ENCODE measurements at places on chromosomes 12 and 14.

- DNase-seq, result peak; percentile 91
Observed at GRCh38 chr12:6607751-6608591, 792 bp upstream of the CHD4 start.

DNA sequence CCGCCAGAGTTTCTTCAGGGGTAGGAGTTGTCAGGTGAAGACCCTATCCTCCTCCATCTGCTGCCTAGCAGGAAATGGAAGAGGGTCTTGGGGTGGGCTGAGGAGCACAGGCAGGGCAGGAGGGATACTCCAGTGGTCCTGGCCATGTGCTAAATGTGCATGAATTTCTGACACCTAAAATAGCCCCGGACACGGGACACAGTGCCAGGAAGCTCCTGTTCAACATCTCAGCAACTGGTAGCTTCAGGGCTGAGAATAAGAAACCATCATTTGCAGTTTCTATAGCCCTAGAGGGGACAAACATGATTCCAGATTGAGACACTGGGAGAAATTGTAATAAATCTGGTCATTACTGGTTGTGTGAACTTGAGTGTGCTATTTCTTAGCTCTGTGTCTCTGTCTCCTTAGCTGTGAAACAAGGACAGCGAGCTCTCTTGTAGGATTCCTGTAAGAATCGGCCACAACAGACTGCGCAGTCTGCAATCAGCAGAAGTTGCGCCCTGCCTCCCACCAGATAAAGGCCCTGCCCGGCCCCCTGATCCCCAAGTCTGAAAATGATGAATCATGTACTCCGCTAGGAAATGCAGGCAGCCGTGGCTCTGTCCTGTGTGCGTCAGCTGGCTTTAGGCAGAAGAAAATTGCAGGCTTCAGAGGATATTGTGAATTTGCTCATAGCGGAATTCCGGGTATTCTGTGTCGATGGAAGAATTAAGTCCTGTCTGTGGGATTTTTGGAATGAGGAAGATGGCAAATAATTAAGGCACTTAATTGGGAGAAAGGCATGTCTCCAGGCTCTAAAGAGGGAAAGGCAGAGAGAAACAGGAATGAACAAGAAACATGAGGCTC, 35.2 kb upstream of the MEG3 start:
- no peak for DNase-seq

DNA sequence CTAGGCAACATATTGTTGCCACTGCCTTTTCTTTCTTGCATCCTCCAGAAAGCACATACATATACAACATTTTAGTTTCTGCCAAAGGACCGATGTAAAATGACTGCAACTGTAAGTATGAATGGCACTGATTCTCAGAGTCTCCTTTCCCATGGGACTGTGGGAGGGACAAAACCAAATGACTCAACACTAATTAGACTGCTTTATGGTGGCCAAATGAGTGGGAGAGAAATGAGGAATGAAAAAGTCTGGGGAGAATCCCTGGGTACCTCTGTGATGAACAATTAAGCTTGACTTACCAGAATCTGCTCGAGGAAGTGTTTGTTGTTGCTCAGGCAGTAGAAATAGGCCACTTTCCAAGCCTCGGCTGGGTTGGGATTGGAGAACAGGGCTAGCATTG, 10.1 kb downstream of the ZFYVE26 start:
- no peak for DNase-seq

DNA sequence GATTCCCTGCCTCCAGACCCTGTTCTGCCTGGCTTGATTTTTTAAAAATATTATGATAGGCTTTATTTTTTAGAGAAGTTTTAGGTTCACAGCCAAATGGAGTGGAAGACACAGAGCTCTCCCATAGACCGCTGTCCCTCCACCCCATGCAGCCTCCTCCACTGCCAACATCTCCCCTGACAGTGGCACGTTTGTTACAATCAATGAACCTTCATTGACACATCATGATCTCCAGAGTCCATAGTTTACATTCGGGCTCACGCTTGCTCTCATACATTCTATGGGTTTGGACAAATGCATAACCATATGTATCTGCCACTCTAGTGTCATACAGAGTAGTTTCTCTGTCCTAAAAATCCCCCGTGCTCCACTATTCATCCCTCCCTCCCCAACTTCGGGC, 15.9 kb upstream of the PPP1R13B start:
- DNase-seq, result no peak

- DNase-seq, result no peak
Observed at GRCh38 chr12:94207467-94207848, 59.1 kb downstream of the PLXNC1 start.

- no peak for DNase-seq
Observed at GRCh38 chr12:20420557-20420956, 52.2 kb downstream of the PDE3A start.

- DNase-seq, result no peak
Observed at GRCh38 chr14:37579274-37579673, 15.8 kb downstream of the FOXA1 start.

DNA sequence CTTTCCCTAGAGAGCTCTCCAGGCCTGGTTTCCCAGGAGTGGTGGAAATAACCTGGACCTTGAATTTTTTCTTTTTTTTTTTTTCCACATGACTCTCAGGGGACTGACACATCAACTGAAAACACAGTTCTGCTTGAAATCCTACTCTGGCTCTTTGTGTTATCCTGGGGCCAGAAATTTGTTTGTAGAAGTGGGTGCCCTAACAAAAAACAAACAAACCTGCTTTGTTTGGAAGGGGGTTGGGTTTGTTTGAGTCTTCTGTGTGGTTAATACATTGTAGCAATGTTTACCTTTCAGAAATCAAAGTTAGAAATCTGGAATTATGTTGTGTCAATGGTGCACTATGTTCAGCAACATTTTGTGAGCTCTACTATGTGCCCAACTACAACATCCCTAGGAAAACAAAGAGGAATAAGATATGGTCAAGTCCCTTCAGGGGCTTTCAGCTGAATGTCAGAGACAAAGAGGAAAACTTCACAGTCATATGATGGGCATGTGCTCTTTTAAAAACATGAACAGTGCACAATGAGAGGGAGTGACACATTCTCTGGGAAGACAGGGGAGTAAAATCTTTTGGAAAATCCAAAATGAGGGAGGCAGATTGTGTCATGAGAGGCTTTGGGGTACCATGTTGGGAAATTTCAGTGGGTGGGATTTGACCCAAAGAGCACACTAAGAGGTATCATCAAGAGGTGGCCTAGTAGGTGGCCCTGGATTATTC, 1.5 kb upstream of the IGF1 start:
- peak; percentile 6 for DNase-seq

- no peak for DNase-seq
Observed at GRCh38 chr14:24399999-24400718, 1.4 kb downstream of the NYNRIN start.

DNA sequence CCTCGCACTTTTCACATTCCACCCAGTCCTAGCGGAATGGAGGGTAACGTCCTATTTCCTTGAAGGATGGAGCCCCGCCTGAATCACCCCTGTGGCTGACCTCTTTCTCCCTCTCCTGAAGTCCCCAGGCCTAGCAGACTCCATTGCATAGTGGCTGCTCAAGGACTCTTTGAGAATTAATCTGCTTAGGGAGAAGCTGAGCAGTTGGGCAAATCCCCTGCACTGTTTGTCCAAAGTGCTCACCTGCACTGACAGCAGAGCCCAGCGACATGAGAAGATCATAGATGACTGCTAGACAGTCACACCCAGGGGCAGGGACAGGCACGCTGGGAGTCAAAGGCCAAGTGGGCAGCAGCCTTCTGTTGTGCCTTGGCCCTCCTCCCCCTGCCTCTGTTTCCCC, 37.7 kb upstream of the DICER1 start:
- DNase-seq, result no peak

GRCh38 chr14:51400139-51400538, 160.1 kb downstream of the TMX1 start:
- DNase-seq, result no peak

GRCh38 chr14:34029921-34030334, 79.1 kb upstream of the EGLN3 start:
- DNase-seq, result no peak

GRCh38 chr12:124420996-124421674, 126.2 kb downstream of the RFLNA start:
- no peak for DNase-seq

DNA sequence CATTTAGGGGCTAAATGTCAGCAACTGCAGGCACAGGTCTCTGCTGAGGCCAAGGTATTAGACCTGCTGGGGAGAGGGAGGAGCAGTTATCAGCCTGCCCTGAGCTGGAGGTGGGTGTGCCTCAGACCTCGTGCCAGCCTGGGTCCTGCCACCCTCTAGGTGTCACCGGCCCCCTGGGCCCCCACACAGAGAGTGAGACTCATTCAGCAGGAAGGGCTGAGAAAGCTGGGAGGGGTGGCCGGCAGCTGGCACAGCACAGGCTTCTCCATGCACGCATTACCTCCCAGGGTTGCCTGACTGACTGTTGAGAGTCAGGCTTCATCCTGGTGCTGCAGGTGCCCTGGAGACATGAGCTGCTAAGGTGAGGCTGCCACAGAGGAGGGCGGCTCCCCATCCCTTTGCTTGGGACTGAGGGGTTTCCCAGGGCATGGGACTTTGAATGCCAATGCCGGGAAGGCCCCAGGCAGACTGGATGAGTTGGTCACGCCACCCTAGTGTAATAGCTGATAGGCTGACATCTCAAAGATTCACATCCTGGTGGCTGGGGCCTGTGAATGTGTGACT, 75.3 kb upstream of the C14orf180 start:
- DNase-seq, result no peak

GRCh38 chr12:18863769-18864500, 126.0 kb downstream of the CAPZA3 start:
- DNase-seq, result no peak

DNA sequence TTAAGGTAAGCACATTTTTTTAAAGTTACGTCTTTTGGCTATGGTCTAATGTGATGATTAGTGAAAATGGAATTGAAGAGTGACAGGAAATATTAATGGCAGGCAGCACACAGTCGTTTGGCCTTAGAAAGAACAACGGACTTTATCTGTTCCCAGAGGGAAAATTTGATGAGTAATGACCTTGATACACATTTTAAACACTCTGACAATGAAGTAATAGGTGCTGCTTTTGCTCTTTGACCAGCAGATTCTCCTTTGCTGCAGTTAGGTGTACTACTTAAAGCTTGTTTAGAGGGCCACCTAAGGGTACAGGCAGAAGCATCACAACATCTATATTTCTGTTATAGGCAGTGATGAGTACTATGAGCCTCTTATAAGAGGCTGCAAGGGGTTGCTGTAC, 27.1 kb upstream of the RNU6-8 start:
- DNase-seq, result no peak

DNA sequence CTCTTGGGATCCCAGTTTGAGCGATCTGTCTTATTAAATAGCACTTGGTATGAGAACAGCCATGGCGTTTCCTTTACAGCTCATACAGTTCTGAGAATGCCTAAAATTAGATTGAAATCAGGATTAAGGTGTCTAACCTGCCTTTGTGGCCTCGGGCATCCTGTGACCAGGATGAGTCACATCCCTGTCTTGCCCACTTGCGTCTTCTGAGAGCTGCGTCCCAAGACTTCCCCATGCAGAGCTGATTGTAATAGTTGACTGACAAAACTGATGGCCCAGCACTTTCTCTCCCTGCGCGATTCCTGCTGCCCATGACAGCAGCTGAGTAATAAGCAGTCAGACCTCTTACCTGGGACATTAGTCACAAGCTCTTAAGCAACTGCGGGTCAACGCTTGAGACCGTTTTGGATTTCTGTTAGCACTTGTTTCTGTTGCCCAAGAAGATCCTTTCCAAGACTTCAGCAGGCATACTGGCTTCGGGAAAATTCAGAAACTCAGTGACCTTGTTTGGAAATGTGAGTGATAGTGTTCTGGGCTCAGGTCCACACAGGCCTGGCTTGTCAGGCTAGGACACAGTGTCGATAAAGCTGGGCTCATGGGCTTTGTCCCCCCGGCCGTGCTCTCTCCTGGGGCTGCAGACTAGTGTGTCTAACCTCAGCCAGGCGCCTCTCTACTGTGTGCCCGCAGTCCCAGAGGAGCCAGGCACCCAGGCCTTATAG, 169.9 kb upstream of the HIF1A start:
- DNase-seq, result no peak

GRCh38 chr12:4506430-4506829, 32.3 kb upstream of the RAD51AP1 start:
- DNase-seq, result no peak

- no peak for DNase-seq
Observed at GRCh38 chr14:54792288-54792687, 110.3 kb downstream of the GCH1 start.

DNA sequence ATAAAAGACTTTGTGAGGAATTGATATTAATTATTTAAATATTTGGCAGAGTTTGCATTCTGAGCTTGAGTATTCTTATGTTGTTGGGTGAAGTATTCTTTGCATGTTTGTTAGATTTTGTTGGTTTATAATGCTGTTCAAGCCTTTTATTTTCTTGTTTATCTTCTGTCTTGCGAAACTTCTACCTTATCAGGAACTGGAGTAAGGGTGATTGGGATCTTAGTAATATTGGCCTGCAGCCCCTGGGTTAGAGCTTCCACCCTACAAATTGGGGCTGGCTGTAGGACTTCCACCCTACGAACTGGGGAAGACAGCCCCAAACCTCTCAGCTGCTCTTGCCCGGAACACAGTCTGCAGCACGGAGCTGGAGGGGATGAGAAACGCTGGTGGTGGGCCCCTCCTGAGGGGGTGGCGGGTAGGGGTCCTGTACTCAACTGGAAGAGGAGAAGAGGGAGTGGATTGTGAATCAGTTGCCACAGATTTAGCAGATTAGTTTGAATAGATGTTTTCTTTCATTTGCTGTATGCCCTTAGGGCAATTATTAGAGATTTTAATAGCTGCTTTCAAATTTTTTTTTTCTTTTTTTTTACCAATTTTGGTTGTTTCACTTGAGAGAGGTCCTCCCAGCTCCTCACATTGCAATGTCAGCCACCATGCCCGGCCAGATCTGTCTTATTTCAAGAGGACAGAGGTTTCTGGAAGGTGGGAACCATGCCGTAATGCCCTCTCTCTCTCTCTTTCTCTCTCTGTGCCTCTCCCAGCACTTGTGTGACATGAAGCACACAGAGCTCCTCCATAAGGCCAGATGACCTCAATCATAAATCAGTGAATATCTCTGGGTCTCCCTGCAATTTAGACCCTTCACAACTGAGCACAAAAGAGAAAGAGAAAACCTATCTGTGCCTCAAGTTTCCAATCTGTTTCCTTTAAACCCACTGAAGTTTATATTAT, 123.4 kb downstream of the DICER1 start:
- no peak for DNase-seq

DNA sequence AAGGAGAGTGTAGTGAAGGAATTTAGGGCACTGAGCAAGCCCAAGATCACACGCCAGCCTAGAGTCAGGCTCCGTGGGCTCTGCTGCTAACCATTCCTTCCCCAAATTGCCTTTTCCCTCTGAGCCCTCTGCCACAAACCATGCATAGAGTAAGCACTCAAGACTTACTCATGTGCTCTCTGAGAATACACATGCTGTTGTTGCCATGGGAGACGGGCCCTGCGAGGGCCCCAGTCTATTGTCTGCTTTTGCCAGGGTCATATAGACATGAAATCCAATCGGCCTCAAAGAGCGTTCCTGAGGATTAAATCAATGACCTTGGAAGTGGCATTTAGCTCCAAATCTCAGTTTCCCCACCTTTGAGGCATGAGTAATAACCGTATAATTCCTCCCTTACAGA, 48.7 kb upstream of the WSCD2 start:
- no peak for DNase-seq

GRCh38 chr12:54145844-54146243, 42.9 kb downstream of the SMUG1 start:
- no peak for DNase-seq

GRCh38 chr12:101564912-101565311, 29.9 kb upstream of the MYBPC1 start:
- DNase-seq, result no peak

All from NCI-H2081 (cell line).